ENCODE measurements at places on chromosomes 1 and 21. TPM values are rescaled to one million over a fixed set of nuclear protein-coding genes. Genes with fewer than 3 reads are reported as not detected.

The VHLL gene
- 0.92 TPM for total RNA-seq

The BACE2 gene
- total RNA-seq = 120 TPM

The LY9 gene
- total RNA-seq = not detected

The RGS4 gene
- total RNA-seq = 809 TPM

The FPGT gene
- 13.1 TPM for total RNA-seq

The INAVA gene
- total RNA-seq = 0.03 TPM

The TRIM58 gene
- 0.13 TPM for total RNA-seq

The SLC19A2 gene
- 10.5 TPM for total RNA-seq

The SLAMF9 gene
- total RNA-seq = 0.59 TPM

The PHLDA3 gene
- total RNA-seq = 176 TPM

The GBP4 gene
- total RNA-seq = 0.66 TPM

The GRHL3 gene
- total RNA-seq = 0.03 TPM

The EVA1C gene
- 8.5 TPM for total RNA-seq

The RIPPLY3 gene
- not detected for total RNA-seq

The OR2L13 gene
- not detected for total RNA-seq

The IFFO2 gene
- total RNA-seq = 10.0 TPM

The CDC42BPA gene
- 47.7 TPM for total RNA-seq

The FCRL4 gene
- total RNA-seq = not detected

The TTLL7 gene
- 19.1 TPM for total RNA-seq

The RNF220 gene
- 68.3 TPM for total RNA-seq

The RHOU gene
- 0.91 TPM for total RNA-seq

The C1orf226 gene
- total RNA-seq = 0.07 TPM

The OPRD1 gene
- total RNA-seq = under 0.01 TPM

The VAMP3 gene
- 119 TPM for total RNA-seq

The COL11A1 gene
- 2.5 TPM for total RNA-seq

The IL12RB2 gene
- not detected for total RNA-seq

The PTAFR gene
- 0.03 TPM for total RNA-seq

The ATP1A2 gene
- 1.5 TPM for total RNA-seq

The A3GALT2 gene
- not detected for total RNA-seq

The OR2L2 gene
- total RNA-seq = not detected

The ALG14 gene
- total RNA-seq = 3.5 TPM

The DBT gene
- total RNA-seq = 10.8 TPM

The PTGS2 gene
- 59.8 TPM for total RNA-seq

The KLHDC8A gene
- not detected for total RNA-seq

The LCE1A gene
- total RNA-seq = not detected

The ASAP3 gene
- 29.4 TPM for total RNA-seq

The LCE3E gene
- total RNA-seq = not detected

The LORICRIN gene
- total RNA-seq = not detected

The LCE6A gene
- total RNA-seq = not detected

The KRTAP7-1 gene
- not detected for total RNA-seq

The GBP6 gene
- not detected for total RNA-seq

The PCBP3 gene
- 2.5 TPM for total RNA-seq

The RNU11 gene
- total RNA-seq = not detected

The BRDT gene
- not detected for total RNA-seq

The UCK2 gene
- 59.6 TPM for total RNA-seq
